ENCODE measurements at places on chromosomes 3 and 15. TPM values are rescaled to one million over a fixed set of nuclear protein-coding genes. Genes with fewer than 3 reads are reported as not detected.
A peak's percentile ranks its signal among the peaks of the same experiment; 100 is the strongest.

The KBTBD8 gene
- total RNA-seq = 0.88 TPM

The ELP6 gene
- total RNA-seq = 22.4 TPM

The UCN2 gene
- 0.20 TPM for total RNA-seq

GRCh38 chr15:32819448-32819847 is 101.6 kb downstream of the GREM1 start:
- no peaks in the 10 kb centered on the region for H3K36me3 ChIP-seq
- no peak for DNase-seq
- no peak overlapping the region for H3K4me3 ChIP-seq
- H3K4me1 ChIP-seq = no peaks in the 10 kb centered on the region

DNA sequence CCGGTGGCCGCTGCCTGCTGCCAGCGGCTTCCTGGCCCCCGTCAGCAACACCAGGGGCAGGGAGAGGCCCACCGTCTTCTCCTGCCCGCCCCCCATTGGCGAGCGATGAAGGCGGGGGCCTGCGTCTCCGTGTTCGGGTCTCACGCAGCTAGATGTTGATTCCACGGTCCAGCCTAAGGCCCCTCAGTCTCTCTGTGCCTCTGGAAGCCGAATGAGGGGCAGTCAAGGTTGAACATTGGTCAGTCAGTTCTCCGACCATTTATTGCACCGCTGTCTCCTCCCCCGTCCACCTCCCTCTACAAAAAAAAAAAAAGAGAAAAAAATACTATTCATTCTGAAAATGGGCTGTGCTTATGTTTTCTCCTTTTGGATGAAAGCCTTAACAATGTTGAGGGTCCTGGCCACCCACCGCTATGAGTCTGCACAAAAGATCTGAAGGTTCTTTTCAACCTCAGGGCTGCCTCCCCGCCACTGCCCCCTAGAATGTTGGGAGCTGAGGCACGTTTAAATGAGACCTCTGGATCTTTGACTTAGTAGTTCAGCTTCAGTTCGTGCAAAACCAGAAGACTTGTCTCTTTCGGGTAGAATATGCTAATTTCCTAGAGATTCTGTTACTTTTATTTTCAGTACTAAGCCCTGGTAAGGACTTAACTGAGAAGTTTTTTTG is 736 bp downstream of the IREB2 start:
- H3K4me3 ChIP-seq = peak overlapping the region; percentile 97
- H3K4me1 ChIP-seq = peaks cover 4% of the 10 kb centered on the region
- peak overlapping the region; percentile 88 for H3K27ac ChIP-seq
- no peak for DNase-seq
- H3K27me3 ChIP-seq = no peaks in the 10 kb centered on the region

DNA sequence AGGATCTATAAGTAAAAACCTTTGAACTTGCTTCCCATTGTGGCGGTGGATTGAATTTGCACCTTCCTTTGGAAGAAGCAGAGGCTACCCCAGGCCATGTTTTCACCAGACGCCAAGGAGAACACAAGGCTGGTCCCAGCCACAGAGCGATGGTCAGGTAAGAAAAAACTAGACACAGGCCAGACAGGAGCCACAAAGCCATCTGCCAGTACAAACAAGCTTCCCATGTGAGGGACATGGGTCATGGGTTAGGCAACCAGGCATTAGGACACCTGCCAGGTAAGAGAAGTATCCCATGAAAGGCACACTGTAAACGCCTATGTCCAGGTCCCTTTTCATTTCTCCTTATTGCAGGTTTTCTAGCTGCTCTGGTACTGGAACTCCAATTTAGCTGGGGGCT is 190.2 kb downstream of the KLF13 start:
- H3K4me3 ChIP-seq = no peak overlapping the region
- H3K4me1 ChIP-seq = no peaks in the 10 kb centered on the region
- no peak for DNase-seq
- no peaks in the 10 kb centered on the region for H3K27me3 ChIP-seq

DNA sequence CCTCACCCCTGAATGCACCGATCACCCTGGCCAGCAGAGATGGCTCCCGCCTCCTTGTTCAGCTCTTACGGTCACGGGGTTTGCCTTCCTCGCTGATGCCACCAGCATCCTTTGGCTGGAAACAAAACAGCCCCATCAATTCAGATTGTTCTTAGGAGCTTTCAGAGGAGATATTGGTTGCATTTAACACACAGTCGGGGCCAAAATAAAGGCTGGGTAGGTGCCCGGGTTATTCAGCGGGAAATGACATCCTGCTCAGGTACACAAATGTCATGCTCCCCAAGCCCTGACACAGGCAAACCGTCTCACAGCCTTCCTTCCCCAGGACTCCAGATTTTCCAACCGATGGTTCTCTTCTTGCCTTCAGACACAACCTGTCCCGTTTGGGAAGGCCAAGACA is 62.4 kb upstream of the MEF2A start:
- H3K27ac ChIP-seq = no peak overlapping the region
- H3K27me3 ChIP-seq = no peaks in the 10 kb centered on the region
- H3K4me1 ChIP-seq = peaks cover 9% of the 10 kb centered on the region
- DNase-seq = no peak
- H3K36me3 ChIP-seq = no peaks in the 10 kb centered on the region

DNA sequence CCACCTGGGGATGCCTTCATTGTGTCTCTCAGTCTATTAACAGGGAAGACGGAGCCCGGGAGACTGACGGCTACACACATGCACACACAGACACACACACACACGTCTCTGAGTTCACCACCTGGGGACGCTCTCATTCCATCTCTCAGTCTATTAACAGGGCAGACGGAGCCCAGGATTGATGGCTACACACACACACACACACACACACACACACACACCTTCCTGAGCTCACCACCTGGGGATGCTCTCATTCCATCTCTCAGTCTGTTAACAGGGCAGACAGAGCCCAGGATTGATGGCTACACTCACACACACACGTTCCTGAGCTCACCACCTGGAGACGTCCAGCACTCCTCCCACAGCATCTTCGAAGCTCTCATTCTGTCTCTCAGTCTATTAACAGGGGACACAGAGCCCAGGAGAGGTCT is 143.9 kb downstream of the OR4M2 start:
- H3K4me1 ChIP-seq = no peaks in the 10 kb centered on the region
- H3K36me3 ChIP-seq = no peaks in the 10 kb centered on the region
- DNase-seq = no peak
- no peak overlapping the region for H3K27ac ChIP-seq
- no peak overlapping the region for H3K4me3 ChIP-seq

DNA sequence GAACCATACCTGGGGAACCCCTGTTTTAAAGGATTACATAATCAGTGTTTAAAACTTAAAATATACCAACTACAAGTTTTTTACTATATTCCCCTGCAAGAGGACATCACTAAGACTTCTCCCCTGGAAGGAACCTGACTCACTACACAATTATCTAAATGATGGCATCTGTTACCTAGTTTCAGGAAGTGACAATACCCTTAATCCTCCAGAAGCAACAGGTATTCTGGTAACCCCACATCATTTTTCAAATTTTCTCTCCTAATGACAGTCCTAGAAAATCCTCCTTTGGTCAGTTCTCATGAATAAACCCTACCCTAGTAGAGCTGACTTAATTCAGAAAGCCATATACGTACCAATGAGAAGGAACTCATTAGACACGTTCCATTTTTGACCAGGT is 78.4 kb downstream of the RFX7 start:
- H3K4me3 ChIP-seq = no peak overlapping the region
- no peaks in the 10 kb centered on the region for H3K27me3 ChIP-seq
- H3K36me3 ChIP-seq = no peaks in the 10 kb centered on the region

- no peaks in the 10 kb centered on the region for H3K36me3 ChIP-seq
- no peaks in the 10 kb centered on the region for H3K4me1 ChIP-seq
- DNase-seq = no peak
- H3K4me3 ChIP-seq = no peak overlapping the region
- H3K27me3 ChIP-seq = no peaks in the 10 kb centered on the region
Observed at GRCh38 chr15:33963831-33964664, 4.2 kb upstream of the CHRM5 start.

DNA sequence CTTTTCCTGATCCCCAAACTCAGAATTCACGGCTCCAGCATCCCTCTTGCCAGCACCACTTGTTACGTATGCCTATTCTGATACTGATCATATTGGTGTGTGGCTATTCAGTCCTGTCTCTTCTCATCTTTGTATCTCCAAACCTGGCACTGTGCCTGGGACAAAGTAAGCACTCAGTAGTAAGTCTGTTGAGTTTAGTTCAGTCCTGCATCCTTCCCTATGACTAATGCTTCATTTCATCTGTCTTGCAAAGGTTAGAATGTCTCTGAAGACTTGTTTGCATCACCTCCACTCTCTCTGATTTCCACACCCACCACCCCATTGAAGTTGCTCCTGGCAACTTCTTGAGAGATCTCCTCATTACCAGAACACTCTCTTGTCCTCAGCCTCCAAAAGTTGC is 80.3 kb downstream of the HMG20A start:
- peaks cover 7% of the 10 kb centered on the region for H3K4me1 ChIP-seq
- H3K27me3 ChIP-seq = no peaks in the 10 kb centered on the region
- H3K4me3 ChIP-seq = no peak overlapping the region
- H3K27ac ChIP-seq = no peak overlapping the region
- no peak for DNase-seq
- no peaks in the 10 kb centered on the region for H3K36me3 ChIP-seq
